ENCODE measurements at places on chromosomes 2 and 18. TPM values are rescaled to one million over a fixed set of nuclear protein-coding genes. Genes with fewer than 3 reads are reported as not detected.

GRCh38 chr2:174585146-174585545 is 12.5 kb downstream of the WIPF1 start:
- no peak for DNase-seq

GRCh38 chr2:242020196-242021004 is 150.9 kb downstream of the RTP5 start:
- peak; percentile 67 for DNase-seq

GRCh38 chr2:65528241-65528574 is 95.8 kb upstream of the SPRED2 start:
- no peak for DNase-seq

DNA sequence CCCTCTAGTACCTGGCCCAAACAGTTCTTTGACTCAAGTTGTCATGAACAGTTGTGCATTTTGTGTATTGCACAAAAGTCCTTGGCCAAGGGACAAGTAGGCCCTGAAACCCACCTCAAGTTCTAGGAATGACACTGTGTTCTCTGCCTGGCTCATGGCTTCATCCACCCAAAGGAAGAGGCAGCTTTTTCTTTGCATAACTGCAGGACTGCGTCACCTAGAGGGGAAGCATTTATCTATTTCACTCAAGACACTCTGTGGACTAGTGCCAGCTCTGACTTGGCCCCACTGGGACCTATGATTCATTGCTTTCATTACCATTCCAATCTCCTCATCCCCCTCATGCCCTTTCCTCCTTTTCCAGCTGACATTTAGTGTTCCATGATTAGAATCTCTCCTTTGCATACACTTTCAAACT is 119.3 kb upstream of the SIX2 start:
- no peak for DNase-seq

DNA sequence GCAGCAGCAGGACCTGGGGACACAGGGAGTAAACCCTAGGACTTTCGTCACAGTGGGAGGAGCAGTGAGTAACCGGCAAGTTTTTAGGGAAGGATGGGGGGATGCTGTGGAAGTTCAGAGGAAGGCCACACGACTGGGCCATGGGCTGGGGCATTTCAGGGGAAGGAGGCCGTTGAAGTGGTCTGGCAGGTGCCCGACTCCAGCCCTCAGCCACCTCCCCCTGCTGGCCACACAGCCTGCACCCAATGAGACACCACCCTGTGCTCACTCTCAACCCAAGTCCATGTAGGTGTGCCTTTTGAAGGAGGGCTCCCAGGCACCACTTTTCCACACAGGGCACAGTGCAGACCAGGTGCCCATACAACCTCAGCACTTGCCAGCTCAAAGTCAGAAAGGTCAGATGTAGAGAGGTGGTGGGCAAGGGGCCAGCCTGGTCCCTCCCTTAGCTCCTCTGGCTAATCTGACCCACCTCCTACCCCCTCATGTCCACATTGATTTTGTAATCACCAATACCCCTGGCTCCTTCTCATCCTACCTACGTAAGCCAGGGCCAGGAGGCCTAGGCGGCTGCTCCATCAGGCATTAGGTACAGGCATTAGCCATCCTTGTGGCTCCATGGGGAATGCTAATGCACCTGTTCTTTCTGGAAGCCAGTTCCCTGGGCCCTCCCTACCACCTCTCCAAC is 211.2 kb downstream of the SMAD2 start:
- peak; percentile 63 for DNase-seq

- no peak for DNase-seq
These were observed 91.3 kb downstream of the L3MBTL4 start for GRCh38 chr18:6323319-6323889.

- DNase-seq: no peak
These were observed 132.2 kb upstream of the CXCR4 start for GRCh38 chr2:136250131-136250530.

DNA sequence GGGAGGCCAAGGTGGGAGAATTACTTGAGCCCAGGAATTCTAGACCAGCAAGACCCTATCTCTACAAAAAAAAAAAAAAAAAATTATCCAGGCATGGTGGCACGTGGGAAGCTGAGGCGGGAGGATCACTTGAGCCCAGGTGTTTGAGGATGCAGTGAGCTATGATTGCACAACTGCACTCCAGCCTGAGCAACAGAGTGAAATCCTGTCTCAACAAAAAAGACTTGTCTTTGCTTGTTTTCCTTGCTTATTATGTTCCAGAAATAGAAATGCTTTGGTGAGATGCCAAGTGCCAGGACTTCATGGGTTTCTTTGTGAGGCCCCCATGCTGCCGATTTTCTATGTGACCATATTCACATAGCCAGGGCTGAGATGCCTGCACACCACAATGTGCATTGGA is 9.0 kb downstream of the DCDC2C start:
- no peak for DNase-seq

DNA sequence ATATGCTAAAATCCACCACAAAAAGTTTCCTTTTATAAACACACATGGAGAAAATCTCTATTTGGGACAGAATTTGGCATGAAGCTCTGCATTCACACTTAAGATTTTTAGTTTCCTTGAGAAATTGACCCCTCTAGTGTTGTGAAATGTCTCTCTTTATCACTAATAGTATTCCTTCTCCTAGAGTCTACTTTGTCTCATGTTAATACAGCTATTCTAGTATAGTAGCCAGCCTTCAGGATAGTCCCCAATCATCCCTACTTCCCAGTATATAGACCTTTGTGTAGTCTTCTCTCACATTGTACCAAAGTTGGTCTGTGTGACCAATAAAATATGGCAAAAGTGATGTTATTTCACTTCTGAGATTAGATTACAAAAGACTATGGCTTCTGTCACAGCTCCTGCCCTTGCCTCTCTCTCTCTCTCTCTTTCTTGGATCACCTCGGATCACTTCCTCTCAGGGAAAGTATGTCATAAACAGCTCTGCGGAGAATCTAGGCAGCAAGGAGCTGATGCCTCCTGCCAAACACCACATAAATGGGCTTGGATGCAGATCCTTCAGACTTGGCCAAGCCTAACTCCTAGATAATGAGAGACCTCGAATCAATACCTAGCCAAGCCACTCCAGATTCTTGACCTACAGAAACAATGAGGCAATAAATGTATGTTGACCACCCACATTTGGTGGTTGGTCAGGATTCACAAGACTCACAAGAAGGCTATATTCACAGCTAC is 59.7 kb upstream of the NABP1 start:
- DNase-seq: no peak

GRCh38 chr2:145760781-145761649 is 1241.1 kb upstream of the ZEB2 start:
- no peak for DNase-seq

DNA sequence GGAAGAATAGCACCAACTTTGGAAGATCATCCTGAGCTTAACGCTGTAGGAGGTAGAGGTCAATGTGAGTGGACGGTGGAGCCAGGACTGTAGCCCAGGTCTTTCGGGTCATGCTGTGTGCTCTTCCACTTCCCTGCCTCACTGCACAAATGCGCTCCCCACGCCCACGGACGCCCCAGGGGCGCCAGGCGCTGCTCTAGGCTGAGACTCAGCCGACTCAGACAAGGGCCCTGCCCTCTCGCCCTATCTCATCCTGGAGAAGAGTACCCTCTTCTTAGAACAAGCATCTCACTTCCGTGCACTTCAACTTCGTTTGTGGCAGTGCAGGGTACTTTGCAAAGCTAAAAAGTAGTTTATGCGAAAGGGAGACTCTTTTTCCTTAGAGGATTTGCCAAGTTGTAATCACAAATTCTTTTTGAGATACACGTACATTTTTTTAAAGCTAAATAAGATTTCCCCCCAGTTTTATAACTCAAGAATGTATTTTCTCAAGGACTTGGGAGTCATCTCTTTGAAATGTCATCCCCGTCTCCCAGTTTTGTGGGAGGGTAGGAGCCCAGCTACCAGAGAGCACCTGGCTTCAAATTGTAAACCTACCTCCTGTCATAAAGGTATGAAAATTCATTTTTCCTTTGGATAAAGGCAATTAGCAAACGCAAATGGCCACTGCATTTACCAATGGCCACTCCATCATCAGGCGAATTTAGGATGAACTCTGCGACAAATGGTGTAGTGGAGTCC is 1.2 kb upstream of the PRELID3A start:
- DNase-seq: peak; percentile 35

DNA sequence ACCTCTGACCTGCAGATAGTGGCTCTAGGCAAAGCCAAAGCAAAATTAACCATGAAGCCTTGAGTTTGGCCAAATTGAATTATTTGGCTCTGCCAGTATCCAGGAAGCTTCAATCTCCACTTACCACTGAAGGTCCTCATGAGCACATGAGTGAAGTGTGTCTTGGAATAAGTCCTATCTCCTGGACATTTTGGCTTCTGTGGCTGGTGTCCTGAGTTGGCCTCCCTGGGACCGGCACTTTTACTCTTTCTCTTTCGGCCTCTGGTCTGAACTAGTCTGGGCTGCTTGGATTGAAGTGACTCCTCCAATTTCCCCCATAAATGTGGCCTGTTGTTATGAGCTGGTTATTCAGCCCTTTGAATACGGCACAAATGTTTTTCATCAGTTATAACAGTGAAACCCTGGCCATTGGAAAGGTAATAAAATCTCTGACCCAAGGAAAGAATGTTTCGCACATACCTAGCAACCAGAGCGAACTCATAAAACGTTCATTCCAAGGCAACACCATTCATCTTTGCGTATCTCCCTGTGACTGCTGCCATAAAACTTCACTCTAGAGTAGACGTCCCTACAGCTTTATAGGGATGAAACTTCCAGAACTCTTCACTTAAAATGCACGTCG is 216.4 kb downstream of the LPIN1 start:
- DNase-seq: no peak

DNA sequence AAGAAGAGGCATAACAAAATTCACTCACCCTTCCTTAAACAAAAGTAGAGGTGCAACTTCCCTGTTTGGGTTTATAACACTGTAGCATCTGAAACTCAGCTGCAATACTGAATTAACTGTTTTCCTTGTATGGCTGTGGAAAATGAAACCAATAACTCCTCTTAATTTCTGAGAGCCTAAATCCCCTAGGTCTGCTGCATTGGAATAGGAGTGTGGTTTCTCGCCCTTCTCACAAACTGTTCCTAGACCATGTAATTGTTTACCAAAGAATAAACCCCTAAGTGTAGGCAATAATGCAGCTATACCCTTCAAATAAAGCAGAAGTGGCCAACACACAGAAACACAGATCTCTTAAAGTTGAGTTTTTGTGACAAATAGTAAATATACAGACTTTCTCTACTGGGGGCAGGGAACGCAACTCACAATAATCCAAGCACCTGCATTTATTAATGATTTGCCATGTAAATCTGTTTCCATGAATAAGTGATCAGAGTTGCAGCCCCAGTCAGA is 52.0 kb downstream of the RASGRP3 start:
- no peak for DNase-seq

- DNase-seq: no peak
These were observed 127.1 kb downstream of the CAPN13 start for GRCh38 chr2:30680121-30680520.

DNA sequence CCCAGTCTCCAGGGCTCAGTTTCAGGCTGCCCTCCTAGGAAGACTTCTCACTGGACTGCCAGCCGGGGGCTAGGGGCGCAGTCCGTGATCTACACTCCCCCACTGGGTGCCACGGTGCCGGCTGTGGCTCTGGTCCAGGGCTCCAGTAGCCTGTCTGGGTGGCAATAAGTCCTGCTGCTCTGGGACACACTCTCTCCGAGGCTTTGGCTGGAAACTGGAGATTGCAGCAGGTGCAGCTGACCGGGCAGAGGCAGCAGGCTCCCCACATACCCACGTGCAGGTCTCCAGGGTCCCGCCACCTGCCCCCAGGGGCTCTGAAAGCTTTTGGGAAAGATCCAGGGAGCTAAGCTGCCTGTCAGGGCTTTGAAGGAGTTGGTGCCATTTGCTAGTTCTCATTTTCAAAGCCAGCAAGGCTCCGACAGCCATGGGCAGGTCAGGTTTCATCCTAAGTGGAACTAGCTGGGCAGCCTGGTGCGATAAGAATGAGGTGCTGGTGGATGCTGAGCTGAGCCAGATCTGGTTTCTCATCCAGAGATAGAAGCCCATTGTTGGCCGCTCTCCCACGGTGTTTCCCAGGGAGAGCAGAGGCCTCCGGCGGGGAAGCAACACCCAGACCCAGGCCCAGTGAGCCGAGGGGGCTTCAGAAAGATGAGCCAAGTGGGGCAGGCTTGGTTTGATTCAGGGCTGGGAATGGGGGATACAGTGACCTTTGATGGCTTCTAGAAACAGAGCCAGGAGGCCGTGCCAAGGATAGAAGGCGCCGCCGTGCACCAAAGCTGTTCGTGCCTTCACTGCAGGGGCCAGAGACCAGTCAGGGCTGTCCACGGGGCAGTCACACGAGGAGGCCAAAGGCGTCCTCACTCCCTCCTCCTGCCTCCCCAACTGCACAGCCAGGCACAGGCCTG is 141.7 kb upstream of the GPC1 start:
- peak; percentile 77 for DNase-seq

GRCh38 chr2:150548527-150548926 is 61.1 kb upstream of the RND3 start:
- DNase-seq: no peak

- no peak for DNase-seq
These were observed 12.5 kb downstream of the GRP start for GRCh38 chr18:59232309-59233016.

DNA sequence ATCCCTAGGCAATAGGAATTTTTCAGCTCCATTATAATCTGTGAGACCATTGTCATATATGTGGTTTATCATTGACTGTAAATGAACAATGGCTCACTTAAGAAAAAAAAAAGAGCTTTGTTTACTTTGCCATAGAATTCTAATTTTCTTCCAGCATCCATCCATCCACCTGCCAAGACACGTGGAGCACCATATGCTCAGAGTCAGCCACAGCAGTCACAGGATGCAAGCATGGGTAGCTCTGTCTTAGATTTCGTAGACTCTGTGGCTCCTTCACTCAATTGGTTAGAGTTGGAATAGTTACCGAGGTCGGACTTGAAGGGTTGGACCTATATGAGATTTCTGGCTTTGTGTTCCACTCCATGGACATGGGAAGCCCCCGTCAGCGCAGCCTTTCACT is 75.6 kb downstream of the COA5 start:
- DNase-seq: no peak

DNA sequence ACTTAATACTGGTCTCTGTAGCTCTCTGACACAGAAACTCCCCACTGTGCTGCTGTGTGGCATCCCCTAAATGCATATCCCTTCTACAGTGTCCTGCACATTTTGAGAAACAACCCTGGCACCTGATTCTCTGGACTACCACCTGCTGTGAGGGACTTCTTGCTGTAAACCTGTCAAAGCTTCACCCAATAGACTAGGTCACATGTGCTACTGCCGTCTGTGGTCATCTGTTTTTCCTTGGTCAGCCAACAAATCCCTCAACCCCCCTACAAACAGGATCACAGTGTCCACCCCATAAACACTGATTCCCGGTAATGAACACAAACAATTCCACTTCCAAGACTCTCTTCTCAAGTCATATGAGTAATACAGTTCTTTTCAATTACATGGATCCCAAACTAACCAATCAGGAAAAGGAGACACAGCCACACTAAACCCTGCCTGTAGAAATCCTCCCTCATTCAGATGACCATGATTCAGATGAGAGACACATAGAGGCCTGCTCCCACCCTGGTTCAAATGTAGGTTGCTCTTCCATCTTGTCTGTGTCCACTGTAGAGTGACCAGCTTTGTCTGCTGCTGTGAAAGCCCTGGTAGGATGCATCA is 1157.4 kb downstream of the RPIA start:
- DNase-seq: no peak

LIMS3 gene
- total RNA-seq: 6.4 TPM

DPY30 gene
- total RNA-seq: 37.2 TPM

ACMSD gene
- total RNA-seq: not detected

REG3A gene
- not detected for total RNA-seq

SLC9A2 gene
- total RNA-seq: 0.08 TPM

CHRND gene
- total RNA-seq: 0.11 TPM

IL36A gene
- not detected for total RNA-seq

DES gene
- total RNA-seq: 21,230 TPM

KRTCAP3 gene
- not detected for total RNA-seq

DNAJC27 gene
- total RNA-seq: 11.2 TPM

DPYSL5 gene
- 0.19 TPM for total RNA-seq

All from cardiac septum (tissue), 1 donor.